ENCODE measurements at places on chromosomes 16 and 17. TPM values are rescaled to one million over a fixed set of nuclear protein-coding genes. Genes with fewer than 3 reads are reported as not detected.
A peak's percentile ranks its signal among the peaks of the same experiment; 100 is the strongest.

C17orf107 gene
- 0.43 TPM for total RNA-seq

DNA sequence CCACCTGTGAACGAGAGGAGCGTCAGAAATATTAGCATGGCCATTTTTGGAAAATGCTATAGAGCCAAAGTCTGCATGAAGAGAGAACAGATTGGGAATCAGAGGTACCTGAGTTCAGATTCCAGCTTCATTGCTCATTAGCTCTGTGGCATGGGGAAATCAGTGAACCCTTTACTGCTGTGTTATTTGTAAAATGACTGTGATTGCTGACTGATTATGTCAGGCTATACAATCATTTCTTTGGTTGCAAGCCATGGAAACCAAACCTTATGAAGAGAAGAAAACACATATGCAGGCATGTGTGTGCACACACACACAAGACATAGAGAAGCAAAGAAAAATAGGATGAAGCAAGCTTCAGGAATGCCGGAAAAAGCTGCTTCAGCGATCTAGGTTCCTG, 101.4 kb upstream of the HSBP1 start:
- no peak for DNase-seq

- no peak for DNase-seq
Observed at GRCh38 chr17:49162866-49163265, 30.3 kb downstream of the B4GALNT2 start.

- DNase-seq: no peak
Observed at GRCh38 chr16:798666-799065, 1.9 kb downstream of the GNG13 start.

GRCh38 chr16:66487580-66488275, 60.6 kb downstream of the BEAN1 start:
- DNase-seq: no peak

SLC13A2 gene
- not detected for total RNA-seq

DNA sequence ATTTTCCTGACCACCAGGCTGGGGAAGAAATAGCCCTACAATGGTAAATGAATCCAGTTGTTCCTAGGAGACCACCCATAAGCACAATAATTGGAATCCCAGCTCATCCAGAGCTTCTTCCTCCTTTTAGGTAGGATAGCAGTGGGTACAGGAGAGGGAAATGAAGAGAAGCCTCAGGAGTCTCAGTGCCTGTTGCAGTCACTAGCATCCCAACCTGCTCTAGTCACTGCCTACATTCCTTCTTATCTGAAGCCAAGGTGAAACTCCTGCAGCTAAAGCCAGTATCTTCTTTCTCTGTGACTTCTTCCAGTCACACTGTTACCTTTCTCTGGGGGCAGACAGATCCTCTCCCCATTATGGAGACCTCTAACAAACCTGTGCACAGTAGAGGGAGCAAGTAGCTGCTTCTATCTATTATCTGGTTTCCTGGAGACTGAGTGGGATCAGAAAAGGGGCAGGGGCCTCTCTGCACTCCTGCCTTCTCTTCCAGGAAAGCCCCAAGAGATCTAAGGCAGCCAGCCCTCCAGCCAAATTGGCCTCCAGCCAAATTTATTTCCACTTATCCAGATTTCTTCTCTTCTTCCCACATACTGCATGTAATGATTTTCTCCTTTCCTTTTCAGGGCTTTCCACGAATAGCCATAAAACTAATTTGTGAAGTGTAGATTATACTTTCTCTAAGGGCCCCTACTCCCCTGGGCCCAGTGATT, 85.5 kb downstream of the SSH2 start:
- no peak for DNase-seq

TGFB1I1 gene
- total RNA-seq: not detected

- no peak for DNase-seq
Observed at GRCh38 chr17:42065201-42065600, 14.8 kb upstream of the C17orf113 start.

KRT34 gene
- not detected for total RNA-seq

- DNase-seq: no peak
Observed at GRCh38 chr17:42530952-42531454, 5.0 kb upstream of the NAGLU start.

DNA sequence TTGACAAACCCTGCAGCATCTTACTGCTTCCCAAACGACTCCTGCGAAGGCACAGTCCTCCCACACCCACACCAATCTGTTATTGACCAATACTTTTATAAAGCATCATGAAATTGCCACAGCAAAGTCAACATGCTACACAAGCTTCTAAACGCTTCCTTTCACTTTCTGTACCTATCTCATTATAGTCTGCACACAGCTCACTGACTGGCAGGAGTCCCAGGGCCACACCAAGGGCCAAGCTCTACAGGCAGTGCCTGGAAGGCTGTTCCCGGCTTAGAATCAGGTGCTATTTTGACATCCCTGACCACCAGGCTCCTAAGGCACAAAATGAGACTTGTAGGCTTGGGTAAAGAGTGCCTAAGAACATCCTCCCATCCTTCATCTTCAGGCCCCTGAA, 39.5 kb downstream of the USP7 start:
- no peak for DNase-seq

TM4SF5 gene
- not detected for total RNA-seq

- DNase-seq: no peak
Observed at GRCh38 chr16:5252791-5253190, 155.2 kb upstream of the EEF2KMT start.

AGRP gene
- not detected for total RNA-seq

DLX4 gene
- total RNA-seq: not detected

DNA sequence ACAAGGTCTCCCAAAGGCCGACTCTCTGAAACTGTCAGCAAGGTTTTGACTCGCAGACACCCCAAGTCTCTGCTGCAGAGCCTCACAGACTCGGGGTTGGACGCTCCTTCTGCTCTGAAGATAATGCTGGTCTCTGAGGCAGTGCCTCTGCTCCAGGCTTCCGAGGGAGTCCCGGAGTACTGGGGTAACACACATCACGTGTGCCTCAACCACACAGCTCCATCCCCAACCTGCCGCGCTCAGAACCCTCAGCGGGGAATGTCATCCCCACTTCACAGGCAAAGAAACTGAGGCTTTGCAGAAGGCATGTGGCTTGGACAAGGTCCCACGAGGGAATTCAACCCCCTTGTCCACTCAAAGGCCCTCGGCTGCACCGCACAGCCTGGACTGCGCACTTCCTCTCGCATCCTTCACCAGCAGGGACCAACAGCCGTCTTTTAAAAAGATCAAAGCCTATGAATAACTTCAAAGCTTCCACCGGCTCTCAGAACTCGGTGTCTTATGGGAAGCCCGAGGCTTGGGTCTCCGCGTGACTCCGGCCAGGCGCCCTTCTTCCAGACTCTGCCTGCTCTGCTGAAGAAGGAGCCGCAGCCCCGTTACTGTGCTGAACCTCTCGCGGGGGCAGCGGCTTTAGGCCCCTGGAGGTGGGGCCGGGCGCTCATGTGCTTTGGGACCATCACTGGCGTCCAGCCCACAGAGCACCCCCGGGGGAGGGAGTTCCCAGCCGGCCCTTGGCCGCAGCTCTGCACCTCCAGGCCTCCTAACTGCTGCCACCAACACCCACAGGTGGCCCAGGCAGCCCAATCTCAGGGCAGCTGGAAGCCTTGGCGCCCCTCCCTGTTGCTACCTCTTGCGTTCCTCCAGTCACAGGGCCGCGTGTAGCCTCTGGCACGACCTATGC, 2.2 kb downstream of the TMEM204 start:
- DNase-seq: no peak

DNA sequence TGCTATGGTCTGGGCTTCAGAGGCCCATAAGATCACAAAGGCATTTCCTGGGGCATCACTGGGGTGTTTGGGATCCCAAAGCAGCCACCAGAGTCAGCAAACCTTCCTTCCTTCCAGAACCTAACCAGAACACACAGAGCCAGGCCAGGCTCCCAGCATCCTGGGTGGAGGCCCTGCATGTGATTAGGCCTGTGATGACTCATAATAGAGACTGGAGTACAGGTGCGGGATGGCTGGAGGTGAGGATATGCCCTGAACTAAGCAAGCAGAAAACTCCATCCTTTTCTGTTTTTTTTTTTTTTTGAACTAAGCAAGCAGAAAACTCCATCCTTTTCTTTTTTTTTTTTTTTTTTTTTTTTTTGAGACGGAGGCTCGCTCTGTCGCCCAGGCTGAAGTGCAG, 17.7 kb upstream of the GFOD2 start:
- no peak for DNase-seq

LITAFD gene
- 0.45 TPM for total RNA-seq

CCR7 gene
- total RNA-seq: not detected

MT4 gene
- not detected for total RNA-seq

DNA sequence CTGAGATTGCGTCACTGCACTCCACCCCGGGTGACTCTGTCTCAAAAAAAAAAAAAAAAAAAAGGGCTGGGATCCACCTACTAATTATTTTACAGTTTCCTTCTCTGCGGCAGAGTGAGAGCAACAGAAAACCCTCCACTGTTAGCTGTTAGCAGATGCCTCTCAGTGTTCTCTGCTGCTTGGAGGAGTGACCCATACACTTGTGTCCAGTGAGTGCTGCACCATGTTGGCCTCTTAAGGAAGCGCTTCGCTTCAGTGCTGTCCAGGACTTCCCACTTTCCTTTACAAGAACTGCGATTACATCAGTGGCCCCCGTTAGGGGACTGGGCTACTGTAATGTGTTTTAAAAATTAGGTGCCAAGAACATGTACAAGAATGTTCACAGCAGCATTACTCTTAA, 18.4 kb upstream of the CLEC18B start:
- DNase-seq: no peak

PRAC1 gene
- not detected for total RNA-seq

GRCh38 chr17:29063992-29064391, 21.1 kb downstream of the PIPOX start:
- DNase-seq: no peak

- DNase-seq: no peak
Observed at GRCh38 chr17:17345686-17346427, 42.7 kb downstream of the NT5M start.

DNA sequence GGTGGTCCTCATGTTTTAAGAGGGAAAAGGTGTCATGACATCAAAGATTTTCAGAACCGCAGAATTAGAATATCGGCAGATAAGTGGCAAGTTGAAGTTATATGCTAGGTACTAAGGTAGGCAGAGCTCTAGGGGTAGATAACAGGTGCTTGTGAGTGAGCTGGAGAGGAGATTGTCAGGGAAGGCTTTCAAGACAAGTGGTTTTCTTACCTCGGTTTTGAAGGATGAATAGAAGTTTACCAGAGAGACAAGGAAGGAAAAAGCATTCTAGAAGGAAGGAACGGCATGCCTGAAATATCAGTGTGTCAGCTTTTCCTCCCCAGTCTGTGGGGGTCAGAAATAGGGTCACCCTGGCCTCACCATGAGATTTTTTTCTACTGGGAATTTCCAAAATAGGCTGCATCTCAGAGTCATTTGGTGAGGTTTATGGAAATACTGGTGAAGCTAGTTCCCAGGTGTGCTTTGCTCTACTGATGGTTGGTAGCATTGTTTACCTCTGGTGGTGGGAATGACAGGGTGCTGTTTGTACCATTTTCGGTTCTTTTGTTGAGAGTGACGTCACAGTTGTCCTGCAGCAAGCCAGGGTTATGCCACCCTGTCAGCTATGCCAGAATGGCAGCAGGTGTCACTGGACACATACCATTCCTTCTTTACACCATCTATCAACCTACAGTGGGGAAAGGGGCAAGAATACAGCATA, 112.5 kb downstream of the MSI2 start:
- DNase-seq: no peak

KRTAP1-3 gene
- total RNA-seq: not detected

- peak; percentile 67 for DNase-seq
Observed at GRCh38 chr17:56978441-56979090, 635 bp downstream of the SCPEP1 start.

DNA sequence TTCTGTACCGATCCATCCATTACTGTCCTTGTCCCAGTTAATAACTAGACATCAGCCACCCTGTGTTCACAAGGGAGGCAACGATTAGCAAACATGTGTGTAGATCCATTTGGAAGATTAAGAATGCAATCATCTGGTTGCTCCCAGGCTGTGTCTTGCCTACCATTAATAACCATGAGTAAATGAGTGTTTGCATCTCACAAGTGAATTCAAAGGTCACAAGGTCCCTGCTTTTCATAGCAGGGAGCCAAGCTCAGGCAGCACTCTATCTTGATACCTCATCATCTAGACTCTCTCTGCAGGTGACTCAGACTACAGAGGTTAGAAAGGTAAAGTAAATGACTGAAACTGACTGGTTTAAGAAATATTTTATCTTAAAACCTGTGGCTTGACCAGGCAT, 25.3 kb downstream of the VWA3A start:
- DNase-seq: no peak

- peak; percentile 84 for DNase-seq
Observed at GRCh38 chr17:52106638-52107261, 51.8 kb downstream of the CA10 start.

DNA sequence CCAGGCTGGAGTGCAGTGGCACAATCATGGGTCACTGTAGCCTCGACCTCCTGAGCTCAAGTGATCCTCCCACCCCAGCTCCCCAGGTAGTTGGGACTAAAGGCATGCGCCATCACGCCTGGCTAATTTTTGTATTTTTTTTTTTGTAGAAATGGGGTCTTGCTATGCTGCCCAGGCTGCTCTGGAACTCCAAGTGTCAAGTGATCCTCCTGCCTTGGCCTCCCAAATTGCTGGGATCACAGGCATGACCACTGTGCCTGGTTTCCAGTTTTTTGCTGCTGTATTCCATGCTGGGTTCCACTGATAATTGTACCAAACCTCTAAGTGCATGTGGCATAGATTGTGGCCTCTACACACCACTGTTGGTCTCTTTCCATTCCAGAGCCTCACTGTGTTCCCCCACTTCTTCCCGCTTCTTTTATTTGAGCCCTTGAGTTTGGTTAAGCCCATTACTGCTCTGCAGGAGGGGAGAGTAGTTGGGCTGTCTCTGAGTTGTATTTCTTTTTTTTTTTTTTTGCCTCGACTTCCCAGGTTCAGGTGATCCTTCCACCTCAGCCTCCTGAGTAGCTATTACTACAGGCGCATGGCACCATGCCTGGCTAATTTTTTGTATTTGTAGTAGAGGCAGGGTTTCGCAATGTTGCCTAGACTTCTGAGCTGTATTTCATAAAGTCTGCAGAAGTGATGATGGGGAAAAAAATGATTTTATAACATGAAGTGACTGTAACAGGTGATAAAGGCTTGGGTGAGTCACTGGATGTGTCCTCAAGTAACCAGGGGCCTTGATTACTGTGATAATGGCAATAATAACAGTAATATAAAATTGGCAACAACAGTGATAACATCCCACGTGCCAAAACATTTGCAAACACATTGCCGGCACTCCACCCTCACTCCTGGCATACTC, 30.0 kb downstream of the EEF2K start:
- no peak for DNase-seq

GRCh38 chr16:23712976-23713375, at the start of gene ERN2:
Gene ERN2, minus strand, starts transcription at chr16:23713222. Its CDS starts 35 bp downstream, at chr16:23713187.
- DNase-seq: no peak

NPW gene
- total RNA-seq: not detected

KRT36 gene
- not detected for total RNA-seq

GRCh38 chr16:81515281-81515680, 70.7 kb downstream of the CMIP start:
- no peak for DNase-seq

- DNase-seq: no peak
Observed at GRCh38 chr17:19830061-19830460, 37.7 kb downstream of the ULK2 start.

ATP1B2 gene
- not detected for total RNA-seq

- DNase-seq: no peak
Observed at GRCh38 chr17:75445296-75445695, 11.1 kb upstream of the TMEM94 start.

Measured in Karpas-422 (cell line).